HepG2 (cell line): ENCODE measurements at places on chromosomes 4 and X. TPM values are rescaled to one million over a fixed set of nuclear protein-coding genes. Genes with fewer than 3 reads are reported as not detected.

Gene TMEM144
- 10.5 and 12.3 TPM in 2 replicates for total RNA-seq

GRCh38 chr4:90486346-90486745 is 359.2 kb downstream of the CCSER1 start:
- H3K27ac ChIP-seq = no peak overlapping the region
- H3K4me3 ChIP-seq = no peak overlapping the region
- no peaks in the 10 kb centered on the region for H3K36me3 ChIP-seq
- H3K4me1 ChIP-seq = no peaks in the 10 kb centered on the region

DNA sequence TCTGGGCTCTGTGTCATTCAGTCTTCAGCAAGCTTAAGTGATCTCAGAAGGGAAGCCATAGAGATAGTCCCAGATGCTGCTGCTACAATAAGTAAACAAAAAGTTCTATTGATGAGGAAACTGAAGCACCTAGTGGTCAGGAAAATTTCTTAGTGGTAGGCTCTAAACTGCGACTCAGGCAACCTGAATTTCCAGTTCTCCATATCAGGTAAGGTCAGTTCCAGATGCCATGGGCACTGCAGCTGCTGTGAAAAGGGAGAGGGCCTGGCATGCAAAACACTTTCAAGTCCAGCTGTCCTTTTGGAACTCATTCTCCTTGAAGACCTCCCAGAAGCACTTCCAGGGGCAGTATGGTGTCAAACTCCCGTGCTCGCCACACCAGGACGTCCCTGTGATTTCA is 46.2 kb downstream of the REELD1 start:
- no peaks in the 10 kb centered on the region for H3K4me1 ChIP-seq
- H3K36me3 ChIP-seq = no peaks in the 10 kb centered on the region
- no peaks in the 10 kb centered on the region for H3K27me3 ChIP-seq

GRCh38 chrX:103293118-103293517 is 16.6 kb upstream of the TCEAL5 start:
- H3K27me3 ChIP-seq = no peaks in the 10 kb centered on the region
- no peaks in the 10 kb centered on the region for H3K36me3 ChIP-seq
- H3K27ac ChIP-seq = no peak overlapping the region
- H3K4me3 ChIP-seq = no peak overlapping the region
- no peaks in the 10 kb centered on the region for H3K4me1 ChIP-seq

- H3K27ac ChIP-seq = peak overlapping the region; percentile 84
- no peaks in the 10 kb centered on the region; the same call in 2 of the 3 replicates for H3K27me3 ChIP-seq
- peaks cover 54% of the 10 kb centered on the region for H3K4me1 ChIP-seq
- H3K36me3 ChIP-seq = no peaks in the 10 kb centered on the region
- DNase-seq = no peak
These were observed 587 bp downstream of the CD99 start for GRCh38 chrX:2691543-2692220.

DNA sequence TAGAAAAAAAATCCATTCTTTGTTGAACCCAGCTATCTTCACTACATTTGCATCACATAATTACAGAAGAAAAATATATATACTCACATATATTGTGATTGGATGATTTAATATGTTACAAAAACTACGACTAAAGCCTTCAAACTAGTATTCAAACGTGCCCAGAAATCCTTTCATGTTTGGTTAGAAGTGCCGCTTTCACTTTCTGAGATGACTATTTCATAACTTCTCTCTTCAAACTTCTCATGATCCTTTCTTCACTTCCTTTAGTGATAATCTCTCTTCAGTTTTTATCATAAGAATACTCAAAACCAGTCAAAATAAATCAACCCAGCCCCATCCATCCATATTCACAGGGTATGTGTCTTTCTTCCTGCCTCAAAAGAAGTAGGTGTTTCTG is 50.8 kb upstream of the NAF1 start:
- no peaks in the 10 kb centered on the region for H3K4me1 ChIP-seq
- no peak overlapping the region for H3K4me3 ChIP-seq
- H3K27ac ChIP-seq = no peak overlapping the region

Gene PPAT
- 62.6 and 98.4 TPM in 2 replicates for total RNA-seq

Gene STATH
- not detected in 2 replicates for total RNA-seq

Gene SLC9B1
- 0.20 TPM in 1 of 2 replicates, not detected in the other for total RNA-seq
